ENCODE measurements at places on chromosomes 6 and 20. TPM values are rescaled to one million over a fixed set of nuclear protein-coding genes. Genes with fewer than 3 reads are reported as not detected.

DNA sequence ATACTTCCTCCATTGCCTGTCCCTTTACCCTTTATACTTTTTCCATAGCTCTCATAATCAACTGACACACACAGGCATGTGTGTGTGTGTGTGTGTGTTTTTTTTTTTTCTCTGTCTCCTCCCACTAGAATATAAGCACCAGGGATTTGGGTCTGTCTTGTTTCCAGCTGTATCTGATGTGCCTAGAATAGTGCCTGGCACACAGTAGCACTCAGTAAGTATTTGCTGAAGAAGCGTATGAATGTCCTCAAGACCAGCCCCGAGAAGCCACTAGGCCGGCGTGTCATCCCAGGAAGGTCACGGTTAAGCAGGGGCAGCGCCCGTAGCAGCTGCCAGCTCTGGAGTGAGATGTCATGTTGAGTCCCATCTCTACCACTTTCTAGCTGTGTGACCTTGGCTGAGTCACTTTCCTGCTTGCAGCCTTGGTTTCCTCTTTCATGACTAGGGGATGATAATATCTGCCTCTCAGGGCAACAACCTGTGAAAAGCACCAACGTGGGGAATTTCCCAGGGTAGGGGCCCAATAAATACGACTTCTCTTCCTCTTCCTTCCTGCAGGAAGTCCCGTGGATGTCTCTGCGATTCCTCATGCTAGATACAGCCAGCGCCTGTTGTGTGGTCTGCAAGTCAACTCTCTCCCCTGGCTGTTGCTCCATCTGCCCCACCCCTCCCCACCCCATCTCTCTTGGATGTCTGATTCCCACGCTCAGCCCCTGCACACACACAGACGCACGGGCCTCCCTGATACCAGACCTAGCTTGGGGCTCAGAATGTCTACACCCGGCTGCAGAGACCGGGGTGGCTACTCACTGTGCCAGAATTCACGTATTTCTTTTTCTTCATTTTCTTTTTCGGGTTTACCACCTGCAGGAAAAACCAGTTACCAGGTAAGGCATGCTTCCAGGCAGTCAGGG is 58.1 kb downstream of the RAB44 start:
- peak; percentile 94 for DNase-seq

GRCh38 chr20:21509597-21510371 is 4.1 kb downstream of the NKX2-2 start:
- no peak for DNase-seq

The CDSN gene
- 0.03 TPM for polyA plus RNA-seq

DNA sequence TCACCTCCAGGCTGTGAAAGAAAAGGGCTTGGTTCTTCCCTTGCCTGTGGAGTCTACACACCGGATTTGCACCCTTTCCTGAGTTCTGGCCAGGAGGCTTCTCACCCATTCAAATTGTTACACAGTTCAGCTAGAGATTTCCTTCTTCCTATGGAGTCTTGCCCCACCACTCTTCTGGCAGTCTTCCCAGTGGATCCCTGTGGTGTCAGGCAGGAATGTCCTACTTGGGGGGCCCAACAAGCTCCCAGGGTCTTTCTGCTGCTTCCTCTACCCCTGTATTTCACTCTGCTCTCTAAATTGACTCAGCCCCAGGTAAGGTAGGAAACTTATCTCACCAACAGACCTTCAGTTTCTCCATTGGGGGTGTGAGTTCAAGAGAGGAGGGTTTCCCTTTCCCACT is 14.0 kb upstream of the CST9L start:
- no peak for DNase-seq

DNA sequence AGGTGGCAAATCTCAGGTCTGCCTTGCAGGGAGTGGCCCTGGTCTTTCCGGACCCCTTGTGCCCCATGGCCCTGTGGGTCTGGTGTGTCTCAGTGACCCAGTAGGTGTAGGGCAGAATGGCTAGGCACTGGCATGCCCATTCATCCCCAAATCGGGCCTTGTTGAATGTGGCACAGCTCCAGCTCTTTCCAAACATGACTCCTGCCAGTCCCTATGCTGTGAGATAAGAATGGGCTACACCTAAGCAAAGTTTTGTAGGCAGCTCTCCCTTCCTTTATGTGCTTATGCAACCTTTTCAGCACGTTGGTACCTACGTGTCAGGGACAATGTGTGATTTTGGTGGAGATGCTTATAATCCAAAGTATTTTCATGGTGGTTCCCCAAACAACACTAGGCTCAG is 33.9 kb downstream of the FOXO3 start:
- DNase-seq, result no peak

The PPP1R10 gene
- polyA plus RNA-seq, result 20.3 TPM

DNA sequence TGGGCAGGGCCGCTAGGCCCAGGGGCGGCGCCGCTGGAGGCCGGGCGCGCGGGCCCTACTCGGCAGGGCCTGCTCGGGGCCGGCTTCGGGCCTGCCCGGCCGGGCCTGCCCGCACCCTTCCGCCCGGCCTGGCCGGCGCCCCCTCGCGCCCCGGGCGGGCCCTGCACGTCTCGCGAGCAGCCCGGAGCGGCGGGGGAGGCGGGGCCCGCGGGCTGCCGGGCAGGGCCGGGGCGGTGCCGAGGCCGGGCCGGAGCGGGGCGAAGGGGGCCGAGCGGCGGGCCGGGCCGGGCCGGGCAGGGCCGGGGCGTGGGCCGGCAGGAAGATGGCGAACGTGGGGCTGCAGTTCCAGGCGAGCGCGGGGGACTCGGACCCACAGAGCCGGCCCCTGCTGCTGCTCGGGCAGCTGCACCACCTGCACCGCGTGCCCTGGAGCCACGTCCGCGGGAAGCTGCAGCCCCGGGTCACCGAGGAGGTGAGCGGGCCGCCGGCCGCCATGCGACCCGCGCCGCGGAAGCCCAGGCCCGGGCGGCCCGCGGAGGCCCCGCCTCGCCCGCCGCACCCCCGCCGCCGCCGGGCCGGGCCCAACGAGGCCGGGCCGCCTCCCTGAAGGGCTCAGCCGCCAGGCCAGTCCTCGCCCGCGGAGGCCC is at the start of gene NPEPL1:
Gene NPEPL1 (plus strand): TSS at position 222 of the 647 bp plus-strand sequence. CDS start 101 bp downstream, at position 323.
- peak; percentile 45 for DNase-seq
